ENCODE measurements at places on chromosomes 13 and 19.

DNA sequence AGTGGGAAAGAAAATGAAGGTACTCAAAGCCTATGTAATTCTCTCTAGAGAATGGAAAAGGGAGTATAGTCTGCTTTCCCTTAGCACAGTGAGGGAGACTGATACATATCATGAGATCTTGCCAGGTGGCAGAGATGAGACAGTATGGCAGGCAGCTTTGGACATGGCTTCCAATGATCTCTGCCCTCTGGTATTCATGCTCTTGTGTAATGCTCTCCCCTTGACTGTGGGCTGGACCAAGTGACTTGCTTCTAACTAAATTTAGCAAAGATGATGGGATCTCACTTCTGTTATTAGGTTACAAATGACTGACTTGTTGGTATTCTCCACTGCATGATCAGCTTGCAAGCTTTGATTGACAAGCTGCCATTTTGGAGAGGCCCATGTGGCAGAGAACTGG is 10.2 kb downstream of the ZNF132 start:
- DNase-seq, result no peak

DNA sequence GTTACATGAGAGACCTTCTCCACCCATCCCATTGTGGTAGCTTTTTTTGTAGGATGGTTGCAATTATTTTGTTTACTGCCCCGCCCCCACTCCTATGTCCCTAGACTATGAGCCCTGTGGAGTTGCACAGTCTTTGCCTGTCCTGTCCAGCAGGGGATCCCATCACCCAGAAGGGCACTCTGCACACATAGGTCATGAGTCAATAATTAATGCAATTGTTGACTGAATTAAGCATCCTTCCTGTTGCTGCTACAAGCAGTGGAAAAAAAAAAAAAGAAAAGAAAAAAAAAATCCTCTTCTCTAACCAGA is 14.2 kb downstream of the C19orf81 start:
- DNase-seq, result no peak

GRCh38 chr13:71830323-71830722 is 36.7 kb downstream of the DACH1 start:
- no peak for DNase-seq

- DNase-seq, result no peak
These were observed 1559.2 kb downstream of the SLITRK1 start for GRCh38 chr13:82323101-82323500.

- DNase-seq, result no peak
These were observed 17.3 kb upstream of the FCGBP start for GRCh38 chr19:39951686-39952085.

DNA sequence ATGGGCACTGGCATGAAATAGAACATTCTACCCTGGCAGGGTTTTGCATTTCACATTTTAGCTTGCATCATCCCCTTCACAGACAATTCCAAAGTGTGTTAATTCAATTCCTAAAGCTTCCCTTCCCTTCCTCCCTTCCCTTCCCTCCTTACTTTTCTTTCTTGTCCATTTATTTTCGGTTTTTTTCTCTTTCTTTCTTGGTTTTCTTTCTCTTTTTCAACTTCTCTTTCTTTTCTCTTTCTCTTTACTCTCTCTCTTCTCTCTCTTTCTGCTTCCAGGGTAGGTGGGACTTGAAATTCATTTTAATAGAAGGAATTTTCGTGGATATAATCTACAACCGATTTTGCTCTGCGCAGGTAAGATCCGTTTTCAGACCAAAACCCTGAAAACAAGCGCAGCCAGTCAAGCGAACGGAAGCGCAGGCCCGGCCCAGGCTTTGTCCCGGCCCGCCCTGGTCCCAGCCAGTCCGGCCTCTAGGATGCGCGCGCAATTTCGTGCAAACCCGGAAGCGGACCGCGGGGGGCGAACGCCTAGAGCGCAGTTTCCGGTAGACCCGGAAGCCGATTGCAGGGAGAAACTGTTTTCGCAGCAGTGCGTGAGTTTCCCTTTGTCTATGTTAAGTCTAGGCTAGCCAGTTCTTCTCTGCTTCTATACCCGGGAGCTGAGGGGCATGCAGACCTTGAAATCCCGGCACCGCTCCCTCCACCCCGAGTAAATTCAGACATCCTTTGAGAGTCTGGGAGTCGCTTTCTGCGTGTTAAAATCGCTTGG is at the start of gene ZNF528:
Gene ZNF528 (plus strand): TSS at position 540 of the 771 bp plus-strand sequence. CDS start 4,165 bp downstream, outside the sequence.
- peak; percentile 92 for DNase-seq

DNA sequence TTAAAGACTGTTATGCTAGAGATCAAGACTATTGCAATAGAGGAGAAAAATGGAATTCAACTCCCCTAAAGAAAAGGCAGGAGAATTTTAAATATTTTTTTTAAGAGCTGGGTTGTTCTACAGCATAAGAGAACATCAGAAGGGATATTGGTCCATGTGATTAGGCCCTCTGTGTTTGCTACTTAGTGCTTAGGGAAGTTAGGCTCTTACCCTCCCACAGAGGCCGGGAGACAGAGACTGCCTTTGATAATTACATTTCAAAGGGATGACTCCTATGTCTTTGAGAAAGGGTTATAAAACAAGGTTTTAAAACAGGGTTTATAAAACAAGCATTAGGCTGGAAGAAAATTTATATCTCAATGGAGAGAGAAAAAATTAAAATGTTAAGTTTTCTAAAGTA is 1248.1 kb upstream of the PCDH20 start:
- DNase-seq, result no peak

DNA sequence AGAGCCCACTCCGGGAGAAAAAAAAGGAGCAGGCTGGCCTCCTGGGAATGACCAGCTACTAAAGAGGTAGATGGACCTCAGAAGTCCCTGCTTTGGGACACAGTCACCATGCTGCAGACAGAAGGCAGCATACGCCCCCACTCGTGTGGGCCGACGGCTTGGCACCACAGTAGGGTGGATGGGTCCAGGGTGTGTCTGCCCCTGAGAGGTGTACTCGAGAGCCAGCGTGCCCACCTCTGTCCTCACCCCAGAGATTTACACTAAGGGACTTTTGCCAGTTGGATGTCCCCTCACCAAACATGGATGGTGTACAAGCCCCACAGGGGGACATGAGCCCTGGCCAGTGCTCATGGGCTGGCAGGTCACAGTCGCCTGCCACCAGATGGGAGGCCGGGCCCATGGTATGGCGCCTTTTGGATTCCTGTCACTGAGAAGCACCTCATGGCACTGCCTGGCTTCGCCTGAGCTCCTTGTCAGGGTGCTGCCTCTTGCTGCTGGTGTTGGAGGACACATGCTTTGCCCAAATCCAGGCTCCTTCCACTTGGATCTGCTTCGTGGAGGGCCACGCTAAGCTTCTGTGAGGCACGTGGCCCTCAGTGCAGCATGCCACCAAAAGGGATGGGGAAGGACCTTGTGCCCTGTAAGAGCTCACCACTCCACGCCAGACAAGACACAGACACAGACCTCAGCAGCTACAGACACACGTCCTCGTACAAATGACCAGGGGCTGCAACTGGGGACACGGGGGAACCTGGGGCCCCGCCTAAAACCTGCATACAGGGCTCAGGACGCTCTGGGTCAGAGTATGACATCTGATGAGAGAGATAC is 13.3 kb upstream of the EPHX3 start:
- DNase-seq, result no peak

DNA sequence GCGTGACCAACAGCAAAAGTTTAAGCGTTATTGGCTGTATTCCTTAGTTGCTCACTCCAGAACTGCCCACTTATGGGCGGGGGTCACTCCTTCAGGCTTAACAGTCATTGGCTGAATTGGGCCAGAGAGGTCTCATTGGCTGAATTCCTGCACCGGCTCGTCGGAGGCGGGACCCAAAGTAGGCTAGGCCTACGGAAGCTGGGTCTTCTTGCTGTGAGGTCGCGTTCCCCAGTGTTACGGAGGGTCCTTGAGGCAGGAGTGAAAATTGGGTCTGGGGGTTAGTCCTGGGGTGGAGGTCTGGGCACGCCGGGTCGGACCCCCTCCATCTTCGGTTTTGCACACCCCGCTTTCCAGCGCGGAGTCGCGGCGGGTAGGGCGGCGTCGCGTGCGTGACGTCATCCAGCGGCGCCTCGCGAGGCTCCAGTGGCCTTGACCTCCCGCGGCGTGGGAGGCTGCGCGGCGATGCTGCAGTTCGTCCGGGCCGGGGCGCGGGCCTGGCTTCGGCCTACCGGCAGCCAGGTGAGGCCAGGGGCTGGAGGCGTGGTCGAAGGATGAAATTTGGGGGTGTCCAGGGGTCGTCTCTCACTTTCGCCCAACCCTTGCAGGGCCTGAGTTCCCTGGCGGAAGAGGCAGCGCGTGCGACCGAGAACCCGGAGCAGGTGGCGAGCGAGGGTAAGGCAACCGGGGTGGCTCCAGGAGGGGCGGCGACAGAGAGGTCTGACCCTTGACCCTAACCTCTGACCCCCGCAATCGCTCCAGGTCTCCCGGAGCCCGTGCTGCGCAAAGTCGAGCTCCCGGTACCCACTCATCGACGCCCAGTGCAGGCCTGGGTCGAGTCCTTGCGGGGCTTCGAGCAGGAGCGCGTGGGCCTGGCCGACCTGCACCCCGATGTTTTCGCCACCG is at the start of gene MRPL4:
Gene MRPL4 (plus strand): TSS at position 423 of the 903 bp plus-strand sequence. CDS start 40 bp downstream, at position 463.
- DNase-seq, result peak; percentile 91

DNA sequence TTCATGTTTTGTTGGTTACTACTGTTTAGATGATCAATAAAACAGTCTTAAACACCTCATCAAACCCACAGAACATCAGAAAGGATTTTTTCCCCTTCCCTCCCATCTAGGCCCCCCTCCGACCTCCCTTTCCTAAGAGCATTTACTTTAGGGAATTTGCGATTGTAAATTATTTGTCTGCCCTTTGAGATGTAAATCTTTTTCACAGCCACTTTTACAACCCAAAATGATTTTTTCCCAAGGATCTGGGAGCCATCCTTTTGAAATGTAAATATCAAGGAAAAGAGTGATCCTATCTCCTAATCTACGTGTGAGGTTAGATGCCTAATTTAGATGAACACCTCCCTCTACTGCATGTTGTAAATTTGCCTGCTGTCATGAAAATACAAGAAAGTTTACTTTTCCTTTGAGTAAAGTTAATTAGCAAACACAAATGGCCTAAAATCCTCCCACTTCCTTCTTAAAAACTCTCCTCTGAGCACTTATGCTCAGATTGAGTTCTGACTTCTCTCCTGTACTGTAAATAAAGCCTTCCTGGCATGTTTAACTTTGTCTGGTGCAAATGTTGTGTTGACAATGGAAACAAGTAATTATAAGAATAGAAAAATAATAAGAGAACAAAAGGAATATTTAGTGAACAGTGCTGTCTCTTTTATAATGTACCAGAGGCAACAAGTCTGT is 1646.9 kb upstream of the SPRY2 start:
- DNase-seq, result no peak

DNA sequence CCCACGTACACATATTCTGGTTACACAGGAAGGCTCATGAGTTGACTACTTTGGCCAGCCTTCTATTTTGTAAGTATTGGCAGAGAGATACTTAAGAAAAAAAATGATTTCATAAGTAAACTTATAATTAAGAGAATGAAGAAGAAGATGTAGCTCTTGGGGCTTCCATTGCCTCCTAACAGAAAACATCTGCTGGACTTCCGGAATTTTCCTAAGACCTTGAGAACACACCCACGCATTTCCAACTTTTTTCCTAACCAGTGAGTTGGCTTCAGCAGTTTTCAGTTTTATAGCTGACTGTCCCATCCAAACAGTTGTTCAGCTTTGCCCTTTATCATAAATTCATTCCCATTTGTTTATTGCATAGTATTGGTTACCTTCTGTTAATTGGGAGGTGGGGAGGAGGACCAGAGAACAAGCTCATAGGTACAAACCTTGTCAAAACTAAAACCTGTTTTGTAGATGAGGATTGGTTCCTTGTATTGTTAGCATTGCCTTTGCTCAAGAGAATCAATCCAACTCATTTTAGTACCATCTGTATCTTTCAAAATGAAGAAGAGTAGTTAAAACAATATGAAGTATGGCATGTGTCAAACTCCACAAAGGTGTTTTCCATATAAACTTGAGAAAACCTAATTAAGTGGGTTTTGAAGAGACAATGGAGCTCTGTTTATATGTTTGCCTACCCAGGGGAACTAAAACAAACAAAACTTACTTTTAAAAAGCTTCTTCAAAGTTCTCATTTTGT is 93.9 kb downstream of the COL4A2 start:
- DNase-seq, result no peak

- DNase-seq, result no peak
These were observed 240.3 kb downstream of the DCT start for GRCh38 chr13:94239135-94239534.

DNA sequence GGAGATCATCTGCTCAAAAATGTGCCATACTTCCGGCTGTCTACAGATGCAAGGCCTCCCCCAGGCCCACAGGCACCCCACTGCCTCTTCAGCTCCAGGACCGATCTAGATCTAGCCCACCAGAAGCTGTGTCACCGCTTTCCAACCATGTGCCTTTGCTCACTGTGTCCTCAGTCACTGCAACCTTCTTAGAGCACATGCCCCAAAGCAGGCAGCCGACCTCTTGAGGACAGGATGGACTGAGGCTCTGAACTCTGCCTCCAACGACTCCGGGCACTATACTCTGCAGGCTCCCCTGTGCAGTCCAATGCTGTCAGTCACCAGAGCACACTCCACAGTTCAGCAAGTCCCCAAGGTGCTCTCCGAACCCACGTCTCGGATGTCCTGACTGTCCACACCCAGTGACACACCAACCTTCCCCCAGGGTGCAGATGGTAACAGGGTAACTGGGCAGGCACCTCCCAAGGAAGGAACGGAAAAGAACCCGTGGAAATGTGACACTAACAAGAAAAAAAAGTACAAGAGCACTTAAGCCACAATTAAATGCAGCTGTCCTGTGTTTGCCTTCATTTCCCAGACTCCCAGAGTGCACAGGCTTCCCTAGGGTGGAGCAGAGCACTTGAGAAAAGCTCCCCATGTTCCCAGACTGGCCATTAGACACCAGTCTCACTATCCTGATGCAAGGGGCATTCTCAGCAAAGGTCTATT is 4.8 kb downstream of the STK24 start:
- no peak for DNase-seq

DNA sequence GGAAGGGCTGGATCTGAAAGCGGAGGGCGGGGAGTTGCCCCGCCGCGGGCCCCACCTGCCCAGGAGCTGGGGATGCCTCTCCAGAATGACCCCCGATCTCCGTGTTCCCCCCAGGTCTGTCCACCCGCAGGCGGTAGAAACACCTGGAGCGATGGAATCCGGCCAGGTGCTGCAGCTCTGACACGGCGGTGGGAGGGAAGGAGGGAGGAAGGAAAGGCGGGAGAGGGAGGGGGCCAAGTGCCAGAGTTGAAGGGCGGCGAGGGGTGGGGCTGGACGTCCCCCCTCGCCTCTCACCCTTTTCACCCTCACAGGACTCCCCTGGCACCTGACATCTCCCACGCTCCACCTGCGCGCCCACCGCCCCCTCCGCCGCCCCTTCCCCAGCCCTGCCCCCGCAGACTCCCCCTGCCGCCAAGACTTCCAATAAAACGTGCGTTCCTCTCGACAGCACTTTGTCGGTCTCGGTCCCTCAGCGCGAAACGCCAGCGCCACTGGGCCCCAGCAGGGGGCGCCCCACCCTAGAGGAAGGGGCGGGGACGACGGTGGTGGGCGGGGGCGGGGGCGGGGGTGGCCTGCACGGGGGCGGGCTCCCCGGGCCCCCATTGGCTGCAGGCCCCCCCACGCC is 337 bp upstream of the FXYD7 start:
- DNase-seq, result peak; percentile 59

- DNase-seq, result no peak
These were observed 5.4 kb upstream of the JSRP1 start for GRCh38 chr19:2261438-2262172.

- no peak for DNase-seq
These were observed 6.9 kb downstream of the UPK1A start for GRCh38 chr19:35673121-35673804.

All from stimulated activated CD8-positive, alpha-beta memory T cell treated with anti-CD3 and anti-CD28 coated beads, Interleukin-15, amount 100 ng/mL, for 1 hour (primary cell).